ENCODE measurements at places on chromosomes 7 and 10.

GRCh38 chr7:44100458-44101302 is 3.5 kb upstream of the AEBP1 start:
- no peak for DNase-seq

DNA sequence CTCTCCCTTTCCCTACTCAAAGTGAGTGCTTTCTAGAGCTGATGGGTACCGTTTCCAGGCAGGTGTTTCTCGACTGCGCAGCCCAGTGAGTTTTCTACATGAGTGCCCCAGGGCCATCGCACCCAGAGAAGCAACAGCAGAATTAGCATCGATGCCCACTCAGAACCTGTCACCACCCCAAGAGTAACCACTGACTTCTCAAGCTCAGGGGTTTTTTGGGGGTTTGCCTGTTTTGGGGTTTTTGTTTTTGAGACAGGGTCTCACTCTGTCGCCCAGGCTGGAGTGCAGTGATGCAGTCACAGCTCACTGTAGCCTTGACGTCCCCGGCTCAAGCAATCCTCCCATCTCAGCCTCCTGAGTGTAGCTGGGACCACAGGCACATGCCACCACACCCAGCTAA is 25.7 kb downstream of the SNX8 start:
- DNase-seq = no peak

DNA sequence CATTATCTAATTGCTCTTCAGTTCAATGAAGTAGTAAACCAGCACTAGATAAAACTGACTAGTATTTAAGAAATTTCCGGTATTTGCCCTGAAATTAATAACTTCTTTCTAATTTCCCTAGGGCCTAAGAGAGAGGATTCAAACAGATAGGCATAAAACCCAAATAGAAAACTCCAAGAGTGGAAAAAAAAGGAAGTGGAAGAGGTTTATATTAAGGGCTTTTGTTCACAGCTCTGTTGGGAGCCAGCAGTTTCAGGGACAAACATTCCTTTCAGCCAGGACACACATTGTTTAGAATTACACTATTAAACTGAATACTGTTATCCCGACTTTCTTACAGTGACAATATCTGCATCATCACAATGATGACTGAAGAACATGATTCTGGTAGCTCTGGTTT is 3.6 kb downstream of the ODAD2 start:
- DNase-seq = no peak

- no peak for DNase-seq
These were observed 86.9 kb downstream of the SND1 start for GRCh38 chr7:127738859-127739258.

All from frontal cortex (tissue), 4 donors.